ENCODE measurements at places on chromosomes 13 and 19. TPM values are rescaled to one million over a fixed set of nuclear protein-coding genes. Genes with fewer than 3 reads are reported as not detected.

LILRA5 gene
- total RNA-seq = not detected

ATCAY gene
- total RNA-seq = not detected

ZNF320 gene
- 5.6 TPM for total RNA-seq

ZIK1 gene
- total RNA-seq = 9.4 TPM

CD209 gene
- total RNA-seq = not detected

FLT3LG gene
- 398 TPM for total RNA-seq

MAG gene
- 0.14 TPM for total RNA-seq

WDR87 gene
- total RNA-seq = not detected

PPFIA3 gene
- total RNA-seq = 3.1 TPM

OLFM4 gene
- not detected for total RNA-seq

OXGR1 gene
- not detected for total RNA-seq

ZNF266 gene
- 38.0 TPM for total RNA-seq

TNFSF9 gene
- total RNA-seq = 0.77 TPM

PEG3 gene
- total RNA-seq = not detected

FXYD3 gene
- total RNA-seq = not detected
